ENCODE measurements at places on chromosomes 2 and 18.

- DNase-seq: peak; percentile 46
These were observed 232.8 kb downstream of the PIK3C3 start for GRCh38 chr18:42187611-42188380.

DNA sequence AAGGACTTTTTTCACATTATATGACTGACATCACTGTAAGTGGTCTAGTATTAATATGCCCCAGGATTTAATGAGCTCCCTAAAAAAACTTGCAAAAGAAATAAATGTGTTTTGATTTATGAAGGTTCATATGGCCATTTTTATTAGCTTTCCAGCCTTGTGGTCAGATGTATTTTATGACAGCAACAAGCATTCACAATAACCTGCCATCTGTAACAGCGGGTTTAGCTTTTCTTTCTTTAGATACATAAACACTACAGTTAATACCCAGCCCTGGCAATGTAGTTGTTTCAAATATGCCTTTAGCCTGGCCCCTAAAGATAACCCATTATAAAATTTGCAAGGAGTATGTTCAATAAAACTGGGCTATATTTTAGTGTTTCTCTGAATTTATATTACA, 1063.8 kb downstream of the SOCS6 start:
- DNase-seq: no peak

DNA sequence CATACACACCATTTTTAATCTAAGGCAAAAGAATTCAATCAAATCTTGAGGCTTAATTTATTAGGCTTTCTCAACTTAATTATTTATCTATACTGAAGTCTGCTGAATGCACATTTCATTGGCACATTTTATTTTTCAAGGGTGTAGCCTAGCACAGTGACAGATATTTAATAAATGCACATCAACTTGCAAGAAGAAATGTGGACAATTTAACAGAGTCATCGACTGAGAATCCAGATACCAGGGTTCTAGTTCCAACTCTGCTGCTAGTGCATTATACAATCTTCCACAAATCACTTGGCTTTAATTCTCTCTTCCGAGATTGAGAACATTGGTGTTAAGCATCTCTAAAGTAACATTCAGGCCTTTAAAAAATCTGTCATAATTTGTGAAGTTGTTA, 88.5 kb upstream of the RBBP8 start:
- DNase-seq: no peak

DNA sequence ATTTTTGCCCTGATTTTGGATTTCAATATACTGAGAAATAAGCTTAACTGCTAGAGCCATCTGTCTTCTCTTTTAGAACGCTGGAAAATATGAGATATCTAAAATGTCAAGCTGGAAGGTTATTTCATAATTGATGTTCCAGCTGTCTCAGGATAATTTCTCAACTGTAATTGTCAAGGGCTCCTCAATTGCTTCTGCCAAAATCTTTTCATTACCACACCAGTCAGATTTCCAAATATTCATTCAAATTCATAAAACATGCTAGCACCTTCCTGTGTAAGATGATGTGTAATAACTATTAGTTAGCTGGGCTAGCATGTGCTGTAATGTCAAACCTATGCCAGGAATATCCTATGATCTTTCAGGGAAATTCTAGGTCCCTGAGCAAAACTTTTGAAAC, 88.1 kb downstream of the TNFRSF11A start:
- peak; percentile 89 for DNase-seq

DNA sequence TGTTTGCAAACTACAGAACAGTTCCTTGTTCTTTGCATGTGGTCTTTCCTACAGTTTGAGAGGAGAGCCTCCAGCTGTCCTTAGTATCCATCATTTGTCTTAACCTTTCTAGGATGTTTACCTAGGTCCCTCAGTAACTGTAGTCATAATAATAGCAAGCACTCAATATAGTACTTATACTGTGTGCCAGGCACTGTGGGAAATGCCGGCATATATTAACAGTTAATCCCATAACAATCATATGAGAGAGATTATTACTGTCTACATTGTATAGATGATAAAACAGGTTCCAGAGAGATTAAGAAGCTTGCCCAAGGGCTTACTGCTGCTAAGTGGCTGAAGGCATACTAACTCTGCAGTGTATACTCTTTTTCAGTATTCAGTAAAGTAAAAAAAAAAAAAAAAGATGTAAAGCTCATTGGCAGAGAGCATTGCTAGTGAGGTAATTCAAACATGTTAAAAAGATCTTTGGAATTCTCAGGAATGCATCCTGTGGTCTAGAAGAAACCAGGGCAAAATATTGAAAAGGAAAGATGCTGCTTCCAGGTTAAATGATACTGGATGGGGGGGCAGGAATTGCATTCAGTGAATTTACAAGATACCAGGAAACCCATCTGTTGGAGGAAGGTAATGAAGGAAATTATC, 72.3 kb downstream of the SPTBN1 start:
- DNase-seq: no peak

DNA sequence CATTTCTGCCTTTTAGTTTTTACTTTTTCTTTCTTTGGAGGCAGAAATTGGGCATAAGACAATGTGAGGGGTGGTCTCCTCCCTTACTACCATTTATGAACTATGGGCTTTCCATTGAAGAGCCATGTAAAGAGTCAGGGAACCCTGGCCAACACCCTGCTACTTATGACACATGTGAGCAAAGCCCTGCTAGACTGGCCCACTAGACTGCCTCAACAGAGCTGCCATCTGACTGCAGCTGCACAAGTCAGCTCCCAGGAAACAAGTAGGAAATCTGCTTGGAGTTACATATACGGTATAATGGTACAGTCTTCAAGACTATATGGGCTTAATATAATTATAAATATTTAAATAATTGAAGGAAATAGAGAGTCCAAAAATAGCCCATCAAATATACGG, 816.8 kb downstream of the TRIB2 start:
- DNase-seq: no peak

DNA sequence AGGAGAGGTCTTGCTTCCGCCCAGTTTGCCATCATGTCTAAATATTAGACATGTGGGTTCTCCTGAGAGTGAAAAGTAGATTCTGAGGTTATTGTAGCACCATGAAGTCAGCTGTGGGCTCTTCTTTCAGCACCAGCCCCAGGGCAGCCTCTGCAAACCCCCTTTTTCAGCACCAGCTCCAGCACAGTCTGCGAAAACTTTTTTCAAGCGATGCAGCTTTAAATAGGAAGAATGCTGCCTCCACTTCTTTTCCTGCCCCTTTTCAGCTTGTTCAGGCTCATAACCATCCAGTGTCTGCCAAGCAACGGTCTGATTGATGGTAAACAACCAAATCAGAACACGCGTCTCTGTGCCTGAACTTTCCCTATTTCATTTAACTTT, at the start of gene COL5A2:
Gene COL5A2 (minus strand): TSS at position 192 of the 381 bp plus-strand sequence. CDS start 157 bp downstream, at position 35.
- DNase-seq: no peak

DNA sequence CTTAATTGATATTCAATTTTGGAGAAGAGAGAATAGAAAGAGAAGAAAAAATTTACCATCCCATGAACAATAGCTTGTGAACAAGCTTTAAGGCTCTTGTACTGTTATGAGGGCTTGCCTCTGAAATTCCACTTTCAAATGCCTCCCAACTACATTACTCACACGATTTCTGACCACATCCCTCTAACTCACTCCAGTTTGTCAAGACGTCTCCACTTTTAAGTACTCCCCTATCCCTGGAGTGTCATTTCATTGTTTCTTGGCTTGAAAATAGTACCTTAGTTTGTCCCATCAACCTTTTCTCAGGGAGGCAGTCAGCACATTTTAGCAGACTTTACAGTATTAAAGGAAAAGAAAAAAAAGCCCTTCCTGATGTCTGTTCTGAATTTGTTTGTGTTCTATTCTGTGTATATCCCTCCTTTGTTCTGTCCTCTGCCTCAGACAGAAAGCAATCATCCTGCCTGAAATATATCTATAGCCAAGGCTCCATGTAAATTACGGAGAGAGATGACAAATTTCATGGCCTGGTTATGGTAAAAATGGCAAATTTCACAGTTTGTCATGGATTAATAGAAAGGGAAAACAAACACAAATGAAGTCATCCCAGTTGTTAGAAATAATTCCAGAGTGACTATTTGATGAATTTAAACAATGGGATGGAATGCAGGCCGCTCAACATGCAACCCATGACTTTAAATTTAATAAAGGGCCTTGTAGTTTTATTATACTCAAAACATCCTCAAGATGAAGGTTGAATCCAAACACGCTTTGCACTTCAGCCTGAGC, 228.8 kb downstream of the ETAA1 start:
- no peak for DNase-seq

DNA sequence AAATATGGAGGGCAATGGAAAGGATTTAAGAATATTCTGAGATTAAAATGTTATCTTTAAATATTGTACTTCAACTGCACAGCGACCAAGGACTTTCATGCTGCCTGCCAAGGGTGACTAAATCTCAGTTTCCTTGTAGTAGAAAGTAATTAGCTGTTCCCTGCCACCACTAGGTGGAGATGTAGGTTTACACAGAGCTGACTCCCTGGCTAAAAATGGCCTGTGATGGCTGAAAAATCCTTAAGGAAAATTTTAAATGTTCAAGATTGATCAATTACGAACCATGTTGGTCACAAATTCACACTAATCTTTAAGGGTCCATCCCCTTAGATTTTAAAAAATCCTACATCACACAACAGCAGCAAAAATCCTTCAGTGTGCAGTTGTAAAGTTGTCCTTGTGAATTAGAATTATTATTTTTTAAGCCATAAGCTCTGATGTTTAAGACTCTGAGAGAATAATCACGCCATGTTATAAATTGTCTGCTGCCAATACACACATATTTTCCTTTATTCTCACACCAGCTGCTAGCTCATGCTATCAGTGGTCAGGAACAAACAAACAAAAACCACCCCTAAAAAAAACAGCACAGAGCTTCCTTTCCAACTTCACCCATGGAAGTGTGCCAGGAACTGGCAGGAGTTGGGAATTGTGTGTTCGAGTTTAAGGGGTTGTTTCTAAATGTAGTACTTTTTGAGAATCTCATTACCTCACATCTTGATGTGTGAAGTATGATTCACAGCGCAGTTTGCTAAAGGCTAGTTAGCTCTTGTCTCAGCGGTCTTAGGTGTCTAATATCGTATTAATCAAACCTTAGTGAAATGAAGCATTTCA, 399.8 kb downstream of the TMEM182 start:
- peak; percentile 32 for DNase-seq

DNA sequence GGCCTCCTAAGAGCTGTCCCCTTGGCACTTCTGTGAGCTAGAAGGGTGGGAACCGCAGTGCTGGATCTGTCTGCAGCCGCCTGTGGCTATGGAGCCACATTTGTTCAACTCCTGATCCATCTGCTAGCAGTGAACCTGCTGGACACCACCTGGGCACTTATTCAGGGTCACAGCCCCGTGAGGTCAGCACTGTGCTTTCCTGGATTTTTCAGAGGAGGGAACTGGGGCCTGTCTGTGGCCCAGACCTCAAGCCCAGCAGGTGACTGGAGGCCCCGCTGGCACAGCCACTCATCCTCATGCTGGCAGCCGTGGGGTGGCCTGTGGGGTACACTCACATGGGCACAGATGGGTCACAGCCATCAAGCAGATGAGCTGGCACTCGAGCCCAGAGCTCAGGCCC, 155.3 kb downstream of the TFCP2L1 start:
- DNase-seq: no peak

DNA sequence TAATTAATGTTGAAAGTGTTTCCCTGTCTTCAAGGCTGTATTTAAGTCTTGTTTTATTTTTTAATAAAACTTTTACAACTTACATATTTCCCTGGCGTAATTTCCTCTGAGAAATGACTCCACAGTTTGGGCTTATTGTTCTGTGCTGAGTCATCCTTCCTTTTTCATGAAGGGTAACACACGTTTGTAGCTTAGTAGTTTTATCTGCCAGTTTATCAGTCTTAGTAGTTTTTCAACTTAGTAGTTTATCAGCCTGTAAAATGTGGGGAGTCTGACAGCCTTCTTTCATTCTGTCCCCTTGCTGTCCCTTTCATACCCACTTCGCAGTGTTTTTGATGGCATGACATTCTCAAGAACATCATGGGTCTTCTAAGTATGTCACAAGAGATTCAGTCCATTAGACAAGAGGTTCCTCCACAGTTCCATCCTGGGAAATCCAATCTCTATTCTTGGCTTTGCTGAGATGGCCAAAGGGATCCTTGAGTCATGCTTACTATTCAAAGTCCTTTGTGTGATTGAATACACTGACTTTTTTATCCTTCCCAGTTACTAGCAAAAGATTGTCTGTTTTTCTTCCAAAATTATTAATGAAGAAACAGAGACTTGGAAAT, 60.0 kb upstream of the SGPP2 start:
- DNase-seq: no peak

DNA sequence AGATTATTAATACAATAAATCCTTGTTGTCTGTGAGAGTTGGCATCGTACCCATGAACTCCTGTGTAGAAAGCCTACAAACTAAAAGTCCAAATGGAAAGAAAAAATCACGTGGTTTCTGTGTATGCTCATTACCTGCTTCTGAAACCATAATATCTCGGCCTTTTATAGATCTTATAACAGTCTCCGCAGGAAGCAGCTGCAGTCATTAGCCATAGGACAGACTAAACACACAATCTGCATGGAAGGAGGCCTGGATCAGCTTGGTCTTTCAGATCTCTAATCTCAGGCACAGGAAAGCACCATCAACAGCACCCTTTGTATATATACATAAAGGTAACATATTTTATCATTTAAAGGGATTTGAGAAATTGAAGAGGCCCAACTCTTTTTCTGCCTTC, 508.9 kb upstream of the TCF4 start:
- DNase-seq: no peak

DNA sequence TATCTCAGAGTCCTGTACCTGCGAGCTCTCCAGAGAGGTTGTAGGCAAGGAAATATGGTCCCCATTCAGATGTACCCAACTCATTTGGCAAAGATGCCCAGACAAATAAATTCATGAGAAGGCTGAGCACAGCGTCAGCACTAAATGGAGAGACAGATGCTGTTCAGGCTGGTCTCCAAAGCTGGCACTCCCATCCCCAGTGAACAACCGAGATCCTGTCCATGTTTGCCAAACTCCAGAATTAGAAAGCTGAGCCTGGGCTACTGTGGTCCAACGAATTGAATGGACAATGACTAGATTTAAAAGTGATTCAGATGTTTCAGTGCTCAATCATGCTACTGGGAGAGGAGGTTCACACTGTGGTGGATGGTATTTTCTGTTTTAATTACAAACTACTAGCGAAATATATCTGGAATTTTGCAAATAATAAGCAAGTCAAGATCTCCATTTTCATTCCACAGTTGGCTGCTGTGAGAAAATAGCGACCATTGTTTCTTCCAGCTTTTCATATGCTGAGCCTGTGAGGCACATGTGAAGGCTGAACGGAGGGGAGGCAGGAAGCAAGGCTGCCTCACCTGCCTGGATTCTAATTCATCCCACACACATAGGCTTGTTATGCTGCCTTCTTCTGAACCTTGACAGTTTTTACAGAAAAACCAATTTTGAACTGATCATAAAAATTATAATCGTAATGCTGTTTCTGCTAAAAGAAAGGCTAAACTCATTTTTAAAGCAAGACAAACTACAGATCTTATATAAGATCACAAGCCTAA, 22.6 kb upstream of the DAPL1 start:
- peak; percentile 81 for DNase-seq
